ENCODE measurements at places on chromosomes 16 and 17. TPM values are rescaled to one million over a fixed set of nuclear protein-coding genes. Genes with fewer than 3 reads are reported as not detected.

The KCTD19 gene
- total RNA-seq: 1.4 TPM

The TP53TG3B gene
- not detected for total RNA-seq

The HCRT gene
- total RNA-seq: not detected

The NPLOC4 gene
- 118 TPM for total RNA-seq

The WFDC1 gene
- not detected for total RNA-seq

The GSDMA gene
- 0.17 TPM for total RNA-seq

The SHBG gene
- total RNA-seq: 0.50 TPM

The TBC1D3E gene
- not detected for total RNA-seq

- DNase-seq: no peak
These were observed 35.8 kb downstream of the AMFR start for GRCh38 chr16:56389554-56389953.

GRCh38 chr17:5667871-5668270, 83.6 kb upstream of the NLRP1 start:
- peak; percentile 5 for DNase-seq

DNA sequence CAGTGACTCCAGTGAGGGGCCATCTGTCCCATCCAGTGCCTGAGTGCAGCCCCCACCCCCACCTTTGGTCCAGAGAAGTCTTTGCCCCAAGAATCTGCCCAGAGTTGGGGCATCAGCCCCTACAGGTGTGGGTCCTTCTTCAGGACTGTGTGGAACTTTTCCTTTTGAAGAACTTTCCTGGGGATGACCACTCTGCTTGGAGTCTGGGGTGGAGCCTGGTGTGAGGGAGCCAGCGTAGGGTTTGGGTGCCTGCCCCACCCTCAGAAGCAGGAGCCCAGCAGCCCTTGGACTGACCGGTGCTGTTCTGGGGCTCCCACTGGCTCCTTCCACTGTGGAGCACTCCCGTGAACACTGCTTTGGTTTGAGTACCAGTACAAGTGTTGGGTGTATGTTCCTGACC, 19.3 kb downstream of the MPRIP start:
- DNase-seq: no peak

- DNase-seq: no peak
These were observed 77.0 kb upstream of the CCL2 start for GRCh38 chr17:34178092-34178491.

- no peak for DNase-seq
These were observed 11.3 kb downstream of the NOG start for GRCh38 chr17:56604691-56605290.

DNA sequence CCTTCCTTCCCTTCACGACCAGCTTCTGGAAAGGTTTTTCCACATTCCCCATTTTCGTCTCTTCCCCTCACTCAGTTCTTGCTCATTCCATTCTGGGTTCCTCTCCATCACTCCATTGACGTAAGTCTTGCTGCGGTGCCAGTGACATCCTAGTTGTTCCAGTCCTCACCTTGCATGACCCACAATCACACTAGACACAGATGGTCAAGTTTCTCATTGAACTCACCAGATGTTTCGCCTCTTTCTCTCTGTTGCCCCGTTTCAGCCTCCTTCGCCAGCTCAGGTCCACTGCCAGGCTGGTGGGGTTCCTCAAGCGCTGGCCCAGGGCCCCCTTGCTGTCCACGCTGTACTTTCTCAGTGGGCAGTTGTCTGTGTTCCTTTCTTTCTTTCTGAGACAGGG, 43.4 kb downstream of the CCDC42 start:
- DNase-seq: no peak

DNA sequence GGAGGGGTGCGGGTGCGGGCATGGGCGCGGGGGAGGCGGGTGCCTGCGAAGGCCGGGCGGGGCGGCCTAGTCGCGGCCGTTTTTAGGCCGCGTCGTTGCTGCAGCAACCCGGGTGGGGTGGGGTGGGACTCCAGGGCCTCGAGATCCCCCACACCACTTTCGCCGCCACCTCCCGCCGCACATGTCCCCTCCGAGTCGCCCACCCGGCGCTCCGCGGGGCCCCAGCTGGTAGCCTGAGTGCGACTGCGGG, 11.3 kb downstream of the TBX2 start:
- DNase-seq: no peak

- no peak for DNase-seq
These were observed 32.4 kb upstream of the POLR3E start for GRCh38 chr16:22264786-22265185.

- peak; percentile 92 for DNase-seq
These were observed at the start of gene SLC43A2 for GRCh38 chr17:1627982-1628855. Gene SLC43A2, minus strand, starts transcription at chr17:1628834. Its CDS starts 960 bp downstream, at chr17:1627874.

DNA sequence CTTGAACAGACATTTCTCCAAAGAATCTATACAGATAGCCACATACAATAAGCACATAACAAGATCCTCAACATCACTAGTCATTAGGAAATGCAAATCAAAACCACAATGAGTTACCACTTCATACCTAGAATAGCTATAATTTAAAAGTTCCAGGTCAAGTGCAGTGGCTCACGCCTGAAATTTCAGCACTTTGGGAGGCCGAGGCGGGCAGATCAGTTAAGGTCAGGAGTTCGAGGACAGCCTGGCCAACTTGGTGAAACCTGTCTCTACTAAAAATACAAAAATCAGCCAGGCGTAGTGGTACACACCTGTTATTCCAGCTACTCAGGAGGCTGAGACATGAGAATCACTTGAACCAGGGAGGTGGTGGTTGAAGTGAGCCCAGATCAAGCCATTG, 19.9 kb downstream of the RANBP10 start:
- DNase-seq: peak; percentile 30

GRCh38 chr16:78729687-78730086, 630.2 kb downstream of the WWOX start:
- DNase-seq: no peak

DNA sequence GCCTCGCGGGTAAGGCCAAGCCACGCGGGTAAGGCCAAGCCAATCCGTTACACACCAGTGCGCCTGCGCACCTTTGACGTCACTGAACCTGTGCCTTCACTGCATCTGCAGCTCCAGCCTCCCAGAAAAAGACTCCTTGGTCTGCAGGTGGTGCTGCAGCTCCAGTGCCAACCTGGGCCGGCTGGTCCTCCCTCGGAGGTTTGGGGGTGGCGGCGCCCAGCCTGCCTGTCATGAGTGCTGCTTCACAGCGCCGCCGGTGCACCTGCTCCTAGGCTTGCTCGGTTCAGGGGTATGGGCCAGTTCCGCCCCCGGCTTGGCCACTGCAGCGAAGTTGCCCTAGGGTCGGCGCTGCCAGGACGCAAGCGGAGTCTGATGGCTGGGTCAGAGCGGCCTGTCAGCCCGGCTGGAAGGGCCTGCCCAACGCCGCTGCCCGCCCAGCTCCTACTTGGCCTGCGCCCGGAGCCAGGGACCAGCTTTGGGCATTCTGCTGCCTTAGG, 146.6 kb downstream of the USP22 start:
- DNase-seq: no peak
